Cortex of kidney (tissue), 1 donor: ENCODE measurements at places on chromosomes 3 and 15.

DNA sequence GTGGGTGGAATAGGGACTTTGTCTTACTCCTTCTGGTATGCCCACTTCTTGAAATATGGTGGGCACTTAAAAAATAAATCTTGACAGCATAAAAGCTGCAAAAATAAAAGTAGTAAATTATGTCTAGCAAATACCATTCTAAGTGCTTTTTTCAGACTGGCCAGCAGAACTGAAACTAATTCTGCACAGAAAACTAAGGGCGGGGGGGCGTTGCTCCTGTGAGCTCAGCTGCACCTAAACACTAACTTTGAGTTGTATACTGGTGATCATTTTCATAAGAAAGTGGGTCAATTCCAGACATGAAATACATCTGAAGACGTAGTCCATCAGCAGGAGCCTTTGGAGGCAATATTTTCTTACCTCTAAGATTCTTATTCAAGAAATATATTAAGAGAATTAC lies 114.8 kb downstream of the WDR76 start:
- no peak for DNase-seq

DNA sequence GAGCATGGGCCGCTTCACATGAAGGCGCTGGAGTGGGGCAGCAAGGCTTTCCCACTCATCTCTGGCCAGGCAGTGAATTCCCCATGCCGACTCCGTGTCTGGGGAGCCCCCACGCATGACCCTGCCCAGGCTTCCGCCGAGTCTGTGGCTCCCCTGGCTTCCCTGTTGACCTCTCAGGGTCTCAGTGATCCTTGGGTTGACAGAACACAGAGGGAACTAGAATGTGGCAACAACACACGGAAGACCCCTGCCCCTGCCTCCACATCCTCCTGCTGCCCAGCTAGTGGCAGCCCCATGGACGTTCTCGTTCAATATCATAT lies 61.3 kb downstream of the ATP2B2 start:
- DNase-seq, result no peak

GRCh38 chr3:45596290-45596791 lies 1.8 kb downstream of the LIMD1 start:
- no peak for DNase-seq

DNA sequence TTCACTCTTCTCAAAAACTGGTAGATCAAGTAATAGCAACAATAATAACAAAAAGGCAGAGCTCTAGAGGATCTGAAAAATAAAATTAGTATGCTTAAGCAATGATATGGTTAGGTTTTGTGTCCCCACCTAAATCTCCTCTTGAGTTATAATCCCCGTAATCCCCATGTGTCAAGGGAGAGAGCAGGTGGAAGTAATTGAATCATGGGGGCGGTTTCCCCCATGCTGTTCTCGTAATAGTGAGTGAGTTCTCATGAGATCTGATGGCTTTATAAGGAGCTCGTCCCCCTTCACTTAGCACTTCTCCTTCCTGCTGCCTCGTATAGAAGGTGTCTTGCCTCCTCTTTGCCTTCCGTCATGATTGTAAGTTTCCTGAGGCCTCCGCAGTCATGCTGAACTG lies 60.2 kb upstream of the ABHD2 start:
- DNase-seq, result no peak

DNA sequence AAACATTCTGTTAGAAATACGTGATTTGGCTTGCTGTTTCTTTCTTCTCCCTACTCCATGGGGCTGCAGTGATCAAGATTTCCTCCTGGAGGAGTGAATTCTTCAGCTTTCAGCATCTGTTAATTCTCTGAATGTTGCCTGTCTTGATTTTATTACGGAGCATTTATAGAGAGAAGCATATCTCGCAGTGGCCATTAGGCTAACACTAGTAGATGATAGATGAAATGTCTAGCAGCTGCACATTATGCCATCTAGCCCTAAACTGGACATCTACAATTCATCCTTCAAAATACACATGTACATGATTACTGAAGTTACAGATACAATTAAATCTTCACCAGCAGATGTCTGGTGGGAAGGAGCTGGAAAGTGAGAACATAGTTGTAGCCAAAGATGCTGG lies 769.8 kb upstream of the NECTIN3 start:
- DNase-seq, result no peak

GRCh38 chr3:76645724-76646123 lies 394.2 kb upstream of the ROBO2 start:
- no peak for DNase-seq

DNA sequence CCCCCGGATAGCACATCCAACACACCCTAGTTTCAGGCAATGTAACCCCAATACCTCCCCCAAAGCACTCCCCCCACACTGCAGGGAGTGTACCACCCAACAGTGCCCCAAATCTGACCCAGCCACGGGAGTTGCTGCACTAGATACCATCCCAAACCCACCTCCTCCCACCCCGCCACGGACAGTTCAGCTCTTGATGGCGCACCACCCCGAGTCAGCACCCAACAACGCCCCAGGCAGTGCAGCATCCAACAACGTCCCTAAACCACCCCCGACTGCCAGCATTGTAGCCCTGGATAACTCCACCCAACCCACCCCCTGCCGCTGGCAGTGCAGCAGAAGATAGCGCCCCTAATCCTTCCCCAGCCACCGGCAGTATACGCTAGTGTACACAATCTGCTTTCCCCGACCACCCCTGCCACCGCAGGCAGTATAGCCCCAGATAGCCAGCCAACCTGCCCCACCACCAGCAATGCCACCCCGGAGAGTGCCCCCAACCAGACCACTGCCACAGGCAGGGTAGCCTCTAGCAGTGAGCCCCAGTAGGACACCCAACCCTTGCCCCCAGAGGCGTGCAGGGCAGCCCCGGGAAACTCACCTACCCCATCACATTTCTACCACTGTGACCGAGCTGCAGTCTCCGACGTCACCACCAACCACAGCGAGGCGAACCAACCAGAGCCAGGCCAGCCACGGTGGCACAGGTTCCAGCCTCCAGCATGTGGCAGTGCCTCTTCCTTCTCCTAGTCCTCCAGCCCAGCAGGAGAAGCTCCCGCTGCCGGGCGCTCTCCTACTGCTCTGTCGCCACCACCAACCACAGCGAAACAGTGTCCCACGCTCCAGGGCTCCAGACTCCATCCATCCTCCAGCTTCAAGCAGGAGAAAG lies 178.1 kb downstream of the POTEB3 start:
- DNase-seq, result no peak

GRCh38 chr3:98095882-98096281 lies 8.9 kb downstream of the OR5AC2 start:
- no peak for DNase-seq

DNA sequence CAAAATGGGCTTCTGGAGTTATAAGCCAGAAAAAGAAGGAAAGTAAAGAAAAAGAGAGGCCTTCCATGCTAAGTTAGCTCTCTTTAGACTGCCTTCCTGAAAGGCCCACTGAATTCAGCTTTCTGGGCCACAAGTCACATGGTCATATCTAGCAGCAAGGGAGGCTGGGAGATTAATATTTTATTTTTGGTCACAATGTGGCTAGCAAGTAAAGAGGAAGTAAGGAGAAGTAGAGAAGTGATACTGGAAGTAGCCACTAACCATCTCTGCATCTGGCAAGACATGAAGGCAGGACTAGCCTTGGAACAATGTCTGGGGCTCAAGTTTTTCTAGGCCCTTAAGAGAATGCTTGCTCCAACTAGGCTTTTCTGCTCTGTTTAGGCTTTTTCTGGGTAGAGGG lies 81.8 kb upstream of the UBE2E1 start:
- no peak for DNase-seq

GRCh38 chr3:66655044-66655443 lies 154.2 kb upstream of the LRIG1 start:
- DNase-seq, result no peak

GRCh38 chr3:134326126-134326525 lies 48.1 kb downstream of the AMOTL2 start:
- no peak for DNase-seq

DNA sequence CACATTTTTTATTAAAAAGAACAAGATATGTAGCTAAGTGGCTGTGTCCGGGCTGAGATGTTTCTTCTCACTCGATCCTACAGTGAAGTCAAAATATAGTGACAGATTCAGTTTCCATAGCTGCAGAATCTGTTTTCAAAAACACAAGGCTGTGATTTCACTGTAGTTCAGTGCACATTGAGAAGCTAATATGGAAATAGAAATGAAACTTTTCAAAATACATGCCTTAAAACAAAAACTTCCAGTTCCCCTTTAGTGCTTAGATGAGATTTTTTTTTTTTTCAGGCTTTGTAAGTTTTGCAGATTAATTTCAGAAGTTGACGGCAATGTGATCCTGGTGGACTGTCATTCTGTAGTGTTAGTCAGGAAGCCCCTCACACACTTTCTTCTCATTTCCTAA lies 23.8 kb upstream of the TRAK1 start:
- DNase-seq, result no peak

DNA sequence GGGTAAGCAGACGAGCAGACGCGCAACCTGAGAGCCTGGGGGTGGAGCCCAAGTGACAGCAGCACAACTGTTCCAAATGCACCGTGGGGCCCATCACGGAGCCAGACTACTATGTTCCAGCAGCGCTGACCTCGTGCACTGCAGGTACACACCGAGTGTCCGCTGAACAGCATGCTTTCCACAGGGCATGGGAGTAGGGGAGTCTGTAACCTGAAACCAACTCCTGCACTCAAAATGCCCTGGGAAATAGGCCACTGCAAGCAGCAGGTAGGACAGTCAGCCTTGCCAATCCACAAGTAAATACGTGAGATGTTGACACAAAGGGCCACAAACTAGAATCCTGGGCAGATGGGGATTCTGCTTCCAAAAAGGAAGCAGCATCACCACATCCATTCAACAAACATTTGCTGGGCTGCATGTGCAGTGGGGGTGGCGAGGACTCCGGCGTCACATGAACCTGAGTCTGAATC lies 73.9 kb downstream of the TBC1D2B start:
- DNase-seq, result no peak

DNA sequence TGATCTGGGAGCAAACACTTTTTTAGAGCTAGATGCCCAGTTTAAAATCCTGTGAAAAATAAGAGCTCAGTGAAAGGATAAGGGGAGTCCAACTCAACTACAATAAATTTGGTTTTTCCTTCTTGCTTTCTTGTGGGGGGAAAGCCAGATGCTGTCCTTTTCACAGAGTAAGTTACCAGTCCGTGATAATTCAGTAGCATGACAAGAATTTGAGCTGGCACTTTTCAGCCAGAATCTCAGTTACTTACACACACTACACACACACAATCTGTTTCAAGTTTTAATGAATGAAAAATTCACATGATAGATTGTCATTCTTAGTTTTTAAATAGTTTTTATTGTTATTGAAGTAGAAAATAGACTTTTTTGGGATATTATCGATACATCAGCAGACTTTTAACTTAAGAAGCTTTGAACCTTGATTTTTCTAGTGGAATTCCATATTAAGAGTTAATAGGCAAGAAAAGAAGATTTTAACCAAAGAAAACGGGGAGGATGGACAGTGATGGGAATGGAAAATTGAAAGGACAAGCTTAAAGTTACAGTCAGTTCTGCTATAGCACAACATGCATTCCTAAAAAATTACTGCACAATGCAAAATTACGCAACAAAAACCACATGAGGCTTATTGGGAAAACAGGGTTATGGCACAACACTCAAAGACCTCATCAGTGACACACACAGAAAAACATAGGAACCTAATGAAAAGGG lies 47.0 kb downstream of the PSMD6 start:
- DNase-seq, result no peak

DNA sequence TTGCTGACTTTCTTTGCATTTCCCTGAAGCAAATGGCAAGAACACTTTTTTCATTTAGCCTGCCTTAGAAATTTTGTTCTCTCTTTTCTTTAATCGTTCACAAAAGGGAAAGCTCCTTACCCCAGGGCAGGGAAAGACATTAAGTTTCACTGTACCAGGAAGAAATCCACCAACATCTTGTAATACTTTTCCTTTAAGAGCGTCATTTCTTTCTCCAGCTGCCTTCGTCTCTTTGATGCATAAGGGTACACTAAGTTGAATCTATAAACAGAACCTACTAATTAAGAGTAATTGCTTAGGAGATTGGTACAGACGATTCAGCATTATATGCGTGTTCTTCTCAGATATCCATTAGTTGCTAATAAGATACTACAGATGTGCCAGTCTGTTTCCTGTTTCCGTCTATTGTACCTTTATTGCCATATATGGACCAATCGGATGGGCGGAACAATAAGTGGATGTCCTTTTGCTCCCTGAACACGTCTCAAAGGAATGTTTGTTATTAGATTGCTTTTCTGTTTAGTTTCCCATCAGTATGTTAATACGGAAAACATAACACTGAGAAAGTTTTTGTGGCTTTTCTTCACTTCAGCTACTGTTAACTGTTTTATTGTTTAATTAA lies 276.7 kb upstream of the RARB start:
- no peak for DNase-seq

- DNase-seq, result no peak
Observed at GRCh38 chr15:89107984-89108383, 19.7 kb downstream of the ABHD2 start.

GRCh38 chr3:24303057-24303754 lies 191.4 kb downstream of the THRB start:
- no peak for DNase-seq

- no peak for DNase-seq
Observed at GRCh38 chr15:51312166-51313073, 26.0 kb downstream of the CYP19A1 start.

DNA sequence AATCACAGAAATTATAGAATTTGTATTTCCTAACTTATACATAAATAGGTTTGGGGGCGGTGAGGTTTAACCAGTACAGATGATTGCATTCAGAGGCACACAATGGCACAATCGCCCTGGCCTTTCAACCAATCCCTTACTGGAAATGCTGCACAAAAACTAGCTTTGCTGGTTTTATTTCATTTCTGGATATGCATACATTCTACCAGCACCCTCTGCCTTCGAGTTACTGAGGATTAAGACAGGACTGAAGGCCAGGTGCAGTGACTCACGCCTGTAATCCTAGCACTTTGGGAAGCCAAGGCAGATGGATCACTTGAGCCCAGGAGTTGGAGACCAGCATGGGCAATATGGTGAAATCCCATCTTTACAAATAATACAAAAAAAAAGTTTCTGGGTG lies 336.1 kb downstream of the ARRDC4 start:
- DNase-seq, result no peak

DNA sequence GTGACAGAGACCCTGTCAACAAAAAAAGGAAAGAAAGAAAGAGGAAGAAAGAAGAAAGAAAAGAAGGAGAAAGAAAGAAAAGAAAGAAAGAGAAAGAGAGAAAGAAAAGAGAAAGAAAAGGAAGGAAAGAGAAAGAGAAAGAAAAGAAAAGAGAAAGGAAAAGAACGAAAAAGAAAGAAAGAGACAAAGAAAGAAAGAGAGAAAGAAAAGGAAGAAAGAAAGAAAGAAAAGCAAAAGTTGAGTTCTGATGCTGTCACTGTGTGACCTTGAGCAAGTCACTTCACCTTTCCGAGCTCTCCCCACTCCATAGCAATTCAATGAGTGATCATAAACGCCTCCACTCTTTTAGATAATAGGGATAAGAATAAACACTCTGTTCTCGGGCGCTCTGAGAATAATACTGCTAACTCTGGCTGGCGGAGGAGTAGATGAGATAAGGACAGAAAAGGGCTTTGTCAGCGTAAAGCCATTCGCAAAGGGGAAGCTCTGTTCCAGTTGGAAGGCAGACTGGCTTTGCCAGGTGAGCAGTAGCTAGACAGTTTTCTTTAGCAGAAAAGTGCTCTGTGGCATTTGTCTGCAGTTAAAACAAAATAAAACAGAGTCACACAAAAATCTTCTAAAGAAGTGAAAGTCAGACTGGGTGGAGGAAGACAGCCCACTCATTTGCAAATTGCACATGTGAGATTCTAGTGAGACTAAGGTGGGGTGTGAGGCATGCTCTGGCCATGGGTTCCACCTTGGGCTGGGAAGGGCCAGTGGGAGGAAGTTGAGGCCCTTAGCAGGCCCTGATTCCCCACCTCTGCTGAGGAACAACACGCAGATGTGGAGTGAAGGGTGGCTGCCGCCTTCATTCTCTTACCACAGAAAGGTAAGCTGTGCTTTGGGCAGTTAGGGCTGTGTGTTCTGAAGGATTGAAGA lies 9.6 kb upstream of the FLNB start:
- DNase-seq, result no peak
